Vagina (tissue), 2 donors: ENCODE measurements at places on chromosomes 16 and 17. TPM values are rescaled to one million over a fixed set of nuclear protein-coding genes. Genes with fewer than 3 reads are reported as not detected.

DNA sequence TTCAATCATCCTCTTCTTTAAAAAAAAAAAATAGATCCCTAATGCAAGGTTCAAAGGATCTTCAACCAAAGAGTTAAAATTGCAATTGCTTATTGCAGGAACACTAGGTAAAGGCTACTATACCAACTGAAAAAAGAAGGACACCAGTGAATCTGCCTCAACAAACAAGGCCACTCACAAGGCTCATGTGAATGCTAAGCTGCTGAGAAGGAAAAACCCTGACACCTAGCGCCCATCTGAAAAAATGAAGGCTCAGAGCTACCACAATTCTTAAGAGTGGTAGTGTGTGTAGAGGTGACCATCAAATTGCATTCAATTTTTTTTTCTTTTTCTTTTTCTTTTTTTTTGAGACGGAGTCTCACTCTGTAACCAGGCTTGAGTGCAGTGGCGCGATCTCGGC is 201.6 kb upstream of the C17orf78 start:
- H3K27me3 ChIP-seq: no peaks in the 10 kb centered on the region
- H3K4me1 ChIP-seq: no peaks in the 10 kb centered on the region
- H3K36me3 ChIP-seq: no peaks in the 10 kb centered on the region
- H3K4me3 ChIP-seq: no peak overlapping the region

DNA sequence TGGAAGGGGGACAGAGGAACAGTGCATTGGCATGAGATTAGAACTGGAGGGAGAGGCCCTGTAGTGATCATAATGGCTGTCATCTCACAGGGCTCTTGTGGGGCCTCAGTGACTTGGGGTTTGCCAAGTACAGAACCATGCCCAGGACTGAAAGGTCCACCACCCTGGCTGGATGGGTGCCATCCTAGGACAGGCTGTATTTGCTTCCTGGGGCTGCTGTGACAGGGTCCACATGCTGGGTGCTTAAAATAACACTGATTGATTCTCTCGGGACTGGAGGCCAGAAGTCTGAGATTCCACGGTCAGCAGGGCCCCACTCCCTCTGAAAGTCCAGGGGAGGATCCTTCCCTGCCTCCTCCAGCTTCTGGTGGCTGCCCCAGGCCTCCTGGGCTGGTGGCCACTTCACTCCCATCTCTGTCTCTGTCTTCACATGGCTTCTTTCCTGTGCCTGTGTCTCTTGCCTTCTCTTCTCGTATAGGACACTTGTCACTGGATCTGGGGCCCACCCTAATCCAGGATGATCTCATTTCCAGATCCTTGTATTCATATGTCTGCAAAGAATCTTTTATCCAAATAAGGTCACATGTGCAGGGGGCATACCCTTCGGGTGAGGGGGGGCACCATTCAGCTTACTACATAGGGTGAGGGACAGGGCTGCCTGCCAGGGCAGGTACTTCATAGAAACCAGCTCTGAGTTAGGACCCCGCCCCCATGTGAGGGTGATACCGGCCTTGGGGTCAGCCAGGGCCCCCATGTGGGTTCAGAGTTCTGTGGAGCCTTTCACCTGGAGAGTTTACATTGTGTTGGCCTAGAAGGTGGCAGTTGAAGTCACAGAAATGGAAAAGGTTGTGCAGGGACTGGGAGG is 52.6 kb downstream of the USP22 start:
- H3K36me3 ChIP-seq: no peaks in the 10 kb centered on the region
- H3K27me3 ChIP-seq: no peaks in the 10 kb centered on the region
- no peak overlapping the region for H3K27ac ChIP-seq
- peaks cover 13% of the 10 kb centered on the region for H3K4me1 ChIP-seq
- no peak overlapping the region for H3K4me3 ChIP-seq

Gene GFAP
- not detected for total RNA-seq

DNA sequence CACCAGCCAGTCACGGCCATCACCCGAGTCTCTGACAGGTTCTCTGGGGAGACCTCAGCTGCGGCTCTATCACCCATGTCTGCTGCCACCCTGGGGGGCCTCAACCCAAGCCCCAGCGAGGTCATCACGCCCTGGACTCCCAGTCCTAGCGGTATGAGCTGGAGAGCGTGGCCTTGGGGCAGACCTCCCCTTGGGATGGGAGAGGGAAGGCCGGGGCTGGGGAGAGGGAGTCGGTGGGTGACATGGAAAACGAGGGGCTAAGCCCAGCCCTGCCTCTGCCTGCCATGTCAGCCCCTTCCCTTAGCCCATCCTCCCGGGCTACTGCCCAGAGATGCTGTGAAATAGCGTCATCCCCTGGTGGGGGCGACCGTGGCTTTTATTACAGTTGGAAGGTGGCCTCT is 8.7 kb downstream of the SMTNL2 start:
- no peak overlapping the region for H3K4me3 ChIP-seq
- peak overlapping the region; percentile 56 for H3K27ac ChIP-seq
- H3K27me3 ChIP-seq: no peaks in the 10 kb centered on the region
- no peaks in the 10 kb centered on the region for H3K36me3 ChIP-seq

- no peak overlapping the region for H3K27ac ChIP-seq
- DNase-seq: no peak
- no peaks in the 10 kb centered on the region for H3K36me3 ChIP-seq
- peaks cover 17% of the 10 kb centered on the region for H3K4me1 ChIP-seq
- H3K4me3 ChIP-seq: no peak overlapping the region
These were observed 22.2 kb upstream of the RIPOR1 start for GRCh38 chr16:67506468-67506867.

DNA sequence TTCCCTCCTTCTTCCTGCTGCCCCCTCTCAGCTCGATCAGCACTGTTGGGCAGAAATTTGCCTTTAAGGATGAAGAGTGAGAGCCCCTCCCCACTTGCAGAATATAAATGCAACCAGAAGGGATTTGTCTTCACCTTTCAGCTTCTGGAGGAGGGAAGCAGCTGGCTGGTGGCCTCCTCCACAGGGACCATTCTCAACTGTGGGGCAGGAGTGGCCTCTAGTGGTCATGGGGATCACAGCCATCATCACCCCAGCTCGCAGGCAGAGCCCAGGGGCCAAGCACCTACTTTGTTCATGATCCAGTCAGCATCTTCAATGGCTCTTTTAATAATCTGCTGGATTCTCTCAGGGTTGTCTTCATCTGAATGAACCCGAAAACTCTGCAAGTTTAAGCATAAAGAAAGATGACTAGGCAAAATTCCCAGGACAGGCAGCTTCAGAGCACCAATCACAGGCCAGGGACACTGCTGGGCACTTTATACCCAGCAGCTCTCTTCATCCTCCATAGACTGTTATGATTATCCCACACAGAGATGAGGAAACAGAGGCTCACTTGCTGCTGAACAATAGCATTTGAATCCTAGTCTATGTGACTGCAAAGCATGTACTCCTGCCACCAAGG is 13.1 kb downstream of the LYRM9 start:
- no peak overlapping the region for H3K4me3 ChIP-seq
- no peaks in the 10 kb centered on the region for H3K27me3 ChIP-seq
- H3K27ac ChIP-seq: no peak overlapping the region
- DNase-seq: no peak

Gene TMEM235
- total RNA-seq: not detected

DNA sequence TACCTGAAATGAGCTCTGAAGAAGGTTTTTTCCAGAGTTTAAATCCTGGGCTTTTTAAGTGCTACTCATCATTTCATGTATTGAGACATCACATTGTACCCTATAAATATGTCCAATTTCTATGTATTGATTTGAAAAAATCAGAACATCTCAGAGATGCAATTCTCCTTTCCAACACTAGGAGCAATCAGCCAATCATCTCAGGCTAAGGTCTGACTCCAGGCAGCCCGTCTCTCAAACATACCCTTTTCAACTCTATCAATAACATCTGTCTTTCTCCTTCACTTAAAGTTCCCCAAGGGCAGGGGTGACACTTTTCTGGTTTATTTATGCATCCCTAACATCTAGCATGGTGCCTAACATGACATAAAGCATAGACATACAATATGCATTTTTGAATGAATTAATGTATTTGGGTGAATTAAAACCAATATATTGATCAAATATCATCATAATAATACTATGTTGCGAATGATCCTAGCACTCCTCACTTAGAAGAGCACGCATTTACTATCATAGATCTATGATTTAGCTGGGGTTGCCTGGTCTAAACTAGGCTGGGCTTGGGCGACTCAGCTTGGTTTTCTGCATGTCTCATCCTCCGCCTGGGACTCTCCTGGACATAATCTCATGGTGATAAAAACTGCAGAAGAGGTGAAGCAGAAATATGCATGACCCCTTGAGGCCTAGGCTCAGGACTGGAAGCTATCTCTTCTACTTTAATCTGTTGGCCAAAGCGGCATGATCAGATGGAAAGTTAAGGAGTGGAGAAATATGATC is 5.2 kb upstream of the CDH11 start:
- H3K36me3 ChIP-seq: no peaks in the 10 kb centered on the region
- H3K4me1 ChIP-seq: peaks cover 10% of the 10 kb centered on the region
- no peaks in the 10 kb centered on the region for H3K27me3 ChIP-seq
- H3K27ac ChIP-seq: no peak overlapping the region

DNA sequence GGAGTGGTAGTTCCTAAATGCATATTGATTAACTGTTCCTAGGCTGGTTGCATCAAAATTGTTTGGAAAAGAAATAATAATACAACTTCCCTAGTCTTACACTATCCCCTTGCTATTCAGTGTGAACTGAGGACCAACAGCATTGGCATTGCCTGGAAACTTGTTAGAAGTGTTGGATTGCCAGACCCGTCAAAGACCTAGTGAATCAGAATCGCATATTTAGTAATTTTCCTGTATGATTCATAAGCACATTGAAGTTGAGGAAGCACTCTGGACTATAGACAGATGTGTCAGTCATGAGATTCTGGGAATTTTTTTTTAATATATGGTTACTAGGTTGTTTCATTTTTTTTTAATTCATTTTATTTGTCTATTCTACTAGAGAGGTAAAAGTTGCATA is 34.7 kb upstream of the KCNJ16 start:
- no peak overlapping the region for H3K4me3 ChIP-seq
- H3K4me1 ChIP-seq: no peaks in the 10 kb centered on the region
- no peak overlapping the region for H3K27ac ChIP-seq
- H3K27me3 ChIP-seq: no peaks in the 10 kb centered on the region

Gene CFAP97D1
- not detected for total RNA-seq

GRCh38 chr16:73000020-73000906 is 47.7 kb downstream of the ZFHX3 start:
- H3K27me3 ChIP-seq: no peaks in the 10 kb centered on the region
- peak overlapping the region; percentile 30 for H3K27ac ChIP-seq
- peaks cover 51% of the 10 kb centered on the region for H3K4me1 ChIP-seq
- DNase-seq: no peak
- no peak overlapping the region for H3K4me3 ChIP-seq
- H3K36me3 ChIP-seq: no peaks in the 10 kb centered on the region

Gene MMP2
- 296 TPM for total RNA-seq
